Suppressor macrophage (primary cell): ENCODE measurements at places on chromosomes 3 and 15.

DNA sequence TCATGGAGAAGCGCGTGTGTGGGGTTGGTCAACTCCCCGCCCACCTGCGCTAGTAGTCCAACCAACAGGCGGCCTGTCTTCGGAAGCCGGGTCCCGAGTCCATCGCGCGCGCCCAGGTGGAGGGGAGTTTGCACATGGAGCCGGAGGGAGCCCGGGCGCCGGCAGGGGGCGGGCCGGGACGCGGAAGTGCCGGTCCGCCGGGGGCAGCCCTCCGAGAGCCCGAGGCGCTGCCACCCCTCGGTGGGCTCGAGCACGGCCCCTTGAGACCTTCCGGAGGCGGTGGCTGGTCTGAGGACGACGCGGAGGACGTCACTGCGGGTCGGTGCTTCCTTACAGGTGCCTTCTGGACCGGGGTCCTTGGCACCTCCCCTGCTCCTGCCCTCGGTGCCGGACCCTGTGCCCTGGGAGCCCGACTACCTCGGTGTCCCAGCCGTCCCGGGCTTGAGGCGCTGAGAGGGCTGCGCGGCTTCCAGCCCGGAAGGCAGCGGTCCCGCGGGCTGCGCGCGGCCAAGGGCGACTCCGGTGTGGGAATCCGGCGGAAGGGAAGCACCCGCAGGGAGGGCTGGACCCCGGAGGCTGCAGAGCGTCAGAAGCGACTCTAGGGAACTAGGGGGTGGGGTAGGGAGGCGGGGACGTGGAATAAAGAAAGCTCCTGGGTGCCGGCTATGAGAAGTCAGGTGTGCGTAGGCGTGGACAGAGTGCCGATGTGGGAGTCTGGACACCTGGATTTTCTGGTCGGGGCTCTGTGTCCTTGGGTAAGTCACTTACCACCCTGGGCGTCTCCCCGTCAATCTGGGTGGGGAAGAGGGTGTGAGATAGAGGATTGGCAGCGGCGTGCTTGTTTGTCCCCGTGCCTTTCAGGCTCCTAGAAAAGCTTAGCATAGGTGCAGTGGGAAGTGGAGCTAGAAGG, 212.3 kb downstream of the FGF12 start:
- DNase-seq: no peak

- peak; percentile 87 for DNase-seq
These were observed 25.8 kb downstream of the SPSB4 start for GRCh38 chr3:141076797-141077571.

DNA sequence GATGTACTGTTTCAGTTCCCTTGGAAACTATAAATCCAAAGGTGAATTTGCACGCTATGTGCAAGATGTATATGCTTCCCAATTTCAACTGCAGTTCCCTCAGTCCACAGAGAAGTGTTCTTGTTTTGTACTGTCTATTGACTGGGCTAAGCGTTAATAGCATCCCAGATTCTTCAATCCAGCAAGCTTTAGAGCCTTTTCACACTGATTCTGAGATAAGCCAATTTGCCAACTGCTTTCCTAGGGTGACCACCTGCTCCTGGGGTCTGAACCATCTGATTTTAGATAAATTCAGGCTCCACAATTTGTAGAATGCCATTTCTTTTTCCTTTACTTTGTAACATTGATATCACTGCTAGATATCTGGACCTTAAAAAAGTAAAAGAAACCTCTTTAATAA, 340.1 kb downstream of the PTPRG start:
- no peak for DNase-seq

DNA sequence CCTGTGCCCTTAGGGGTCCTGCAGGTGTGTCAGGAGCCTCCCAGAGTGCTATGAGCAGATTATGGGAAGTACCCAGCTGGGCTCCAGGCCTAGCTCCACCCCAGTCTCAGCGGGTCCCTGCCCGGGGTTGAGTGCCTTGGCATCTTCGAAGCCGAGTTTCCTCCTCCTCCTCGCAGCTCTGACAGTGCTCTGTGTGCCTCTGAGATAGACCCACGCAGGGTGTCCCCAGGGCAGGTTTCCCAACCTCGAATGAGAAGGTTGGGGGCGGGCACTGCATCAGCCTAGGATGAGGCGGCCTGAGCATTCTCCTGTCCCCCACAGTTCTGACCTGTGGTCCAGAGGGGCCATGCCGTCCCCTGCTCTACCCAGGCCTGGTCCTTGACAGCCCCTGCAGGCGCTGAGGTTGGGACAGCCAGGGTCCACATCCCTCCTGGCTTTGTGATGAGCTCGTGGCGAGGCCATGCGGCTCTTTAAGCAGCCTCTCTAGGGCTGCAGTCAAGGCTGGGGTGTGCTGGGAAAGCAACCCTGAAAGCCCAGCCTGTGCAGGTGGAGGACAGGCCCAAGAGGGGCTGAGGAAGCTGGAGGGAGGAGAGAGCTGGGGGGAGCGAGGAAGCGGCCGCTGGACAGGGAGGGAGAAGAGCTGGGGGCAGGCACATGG, 20.2 kb upstream of the SKOR1 start:
- no peak for DNase-seq

DNA sequence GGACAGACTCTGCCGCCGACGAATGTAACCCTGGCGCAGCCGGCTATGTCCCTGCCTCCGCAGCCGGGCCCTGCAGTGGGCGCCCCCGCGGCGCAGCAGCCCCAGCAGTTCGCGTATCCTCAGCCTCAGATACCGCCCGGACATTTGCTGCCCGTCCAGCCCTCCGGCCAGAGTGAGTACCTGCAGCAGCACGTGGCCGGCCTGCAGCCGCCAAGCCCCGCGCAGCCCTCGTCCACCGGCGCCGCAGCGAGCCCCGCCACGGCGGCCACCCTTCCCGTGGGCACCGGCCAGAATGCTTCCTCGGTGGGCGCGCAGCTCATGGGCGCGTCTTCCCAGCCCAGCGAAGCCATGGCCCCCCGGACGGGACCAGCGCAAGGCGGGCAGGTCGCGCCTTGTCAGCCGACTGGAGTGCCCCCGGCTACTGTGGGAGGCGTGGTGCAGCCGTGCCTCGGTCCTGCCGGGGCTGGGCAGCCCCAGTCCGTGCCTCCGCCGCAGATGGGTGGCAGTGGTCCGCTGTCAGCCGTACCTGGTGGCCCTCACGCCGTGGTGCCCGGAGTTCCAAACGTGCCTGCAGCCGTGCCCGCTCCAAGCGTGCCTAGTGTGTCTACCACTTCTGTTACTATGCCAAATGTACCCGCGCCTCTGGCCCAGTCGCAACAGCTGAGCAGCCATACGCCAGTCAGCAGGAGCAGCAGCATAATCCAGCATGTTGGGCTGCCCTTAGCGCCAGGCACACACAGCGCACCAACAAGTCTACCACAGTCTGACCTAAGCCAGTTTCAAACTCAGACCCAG, 2.4 kb downstream of the TSC22D2 start:
- DNase-seq: peak; percentile 26

DNA sequence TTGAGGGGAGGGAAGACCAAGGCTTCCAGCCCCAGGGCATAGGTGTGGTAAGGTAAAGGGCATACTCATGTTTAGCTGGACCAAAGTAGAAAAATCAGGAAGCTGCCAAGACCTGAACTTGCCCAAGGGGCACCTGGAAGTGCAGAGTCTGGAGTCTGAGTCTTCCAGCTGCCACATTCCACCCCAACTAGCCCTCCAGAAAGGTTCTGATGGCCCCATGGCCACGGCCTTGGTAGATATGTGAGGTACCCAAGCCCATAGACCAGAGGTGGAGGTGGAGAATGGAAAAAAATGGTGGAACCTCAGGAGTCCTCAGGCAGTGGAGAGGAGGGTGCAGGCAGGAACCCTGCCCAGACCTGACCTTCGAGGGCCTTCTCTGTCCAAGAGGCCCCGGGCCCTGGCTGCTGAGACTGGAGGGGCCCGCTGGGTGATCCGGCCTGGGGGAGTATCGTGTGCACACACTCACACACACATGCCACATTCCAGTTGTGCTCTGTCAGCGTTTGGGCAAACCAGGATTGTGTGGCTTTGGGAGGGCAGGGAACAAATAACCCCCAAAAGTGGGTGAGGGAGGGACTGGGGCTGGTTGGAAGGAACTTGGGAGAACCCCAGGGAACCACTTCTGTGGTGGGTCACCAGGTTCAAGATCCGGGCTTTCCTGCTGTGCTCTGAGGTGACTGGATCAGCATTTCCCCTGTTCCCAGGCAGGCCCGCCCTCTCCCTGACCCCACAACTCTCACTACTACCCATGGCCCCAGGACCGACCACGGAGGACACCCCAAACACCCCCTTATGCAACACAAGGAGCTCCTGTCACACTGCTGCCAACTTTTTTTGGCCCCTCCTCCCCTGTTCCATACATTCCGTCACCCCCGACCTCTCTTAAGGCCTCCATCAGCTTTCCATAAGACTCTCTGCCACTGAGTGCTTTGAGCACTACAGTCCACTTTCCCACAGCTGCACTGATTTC, 11.6 kb downstream of the MYL3 start:
- no peak for DNase-seq

DNA sequence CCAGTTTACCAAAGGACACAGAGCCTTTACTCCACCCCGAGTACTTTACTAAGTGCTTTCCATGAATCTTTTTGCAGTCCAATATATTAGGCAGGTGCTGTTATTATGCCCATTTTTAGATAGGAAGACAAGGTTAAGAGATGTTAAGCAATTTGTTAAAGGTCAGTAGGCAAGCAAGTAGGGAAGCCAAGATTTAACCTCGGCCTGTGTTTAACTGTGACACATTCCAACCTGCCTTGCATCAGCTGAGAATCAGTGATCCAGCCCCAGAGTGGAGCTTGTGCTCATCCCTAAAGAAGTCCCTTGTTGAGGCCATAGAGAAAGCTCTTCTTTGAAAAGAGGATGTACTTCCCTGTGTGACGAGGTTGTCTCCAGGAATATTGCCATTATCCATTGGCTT, 51.3 kb upstream of the C15orf61 start:
- no peak for DNase-seq

- no peak for DNase-seq
These were observed 51.6 kb upstream of the NR2E3 start for GRCh38 chr15:71758711-71759110.

GRCh38 chr3:103968131-103968530, 1398.6 kb upstream of the ALCAM start:
- no peak for DNase-seq

DNA sequence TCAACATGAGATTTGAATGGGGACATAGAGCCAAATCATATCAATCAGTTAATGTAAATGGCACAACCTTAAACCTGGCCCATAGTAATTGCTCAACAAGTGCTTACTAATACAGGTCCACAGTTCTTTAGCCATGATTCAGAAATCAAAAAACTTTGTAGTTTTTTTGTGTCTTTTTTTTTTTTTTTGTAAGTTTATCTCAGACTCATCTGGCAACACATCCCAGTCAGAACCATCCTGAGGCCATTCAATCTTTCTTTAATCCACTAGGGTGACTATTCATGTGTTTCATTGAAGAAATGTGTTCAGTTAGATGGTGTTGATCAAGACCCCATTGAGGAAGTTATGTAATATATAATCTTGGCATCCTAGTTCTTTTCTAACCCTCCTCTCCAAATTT, 65.4 kb downstream of the ABI3BP start:
- DNase-seq: no peak

GRCh38 chr15:67300266-67301025, 45.9 kb downstream of the IQCH start:
- no peak for DNase-seq

DNA sequence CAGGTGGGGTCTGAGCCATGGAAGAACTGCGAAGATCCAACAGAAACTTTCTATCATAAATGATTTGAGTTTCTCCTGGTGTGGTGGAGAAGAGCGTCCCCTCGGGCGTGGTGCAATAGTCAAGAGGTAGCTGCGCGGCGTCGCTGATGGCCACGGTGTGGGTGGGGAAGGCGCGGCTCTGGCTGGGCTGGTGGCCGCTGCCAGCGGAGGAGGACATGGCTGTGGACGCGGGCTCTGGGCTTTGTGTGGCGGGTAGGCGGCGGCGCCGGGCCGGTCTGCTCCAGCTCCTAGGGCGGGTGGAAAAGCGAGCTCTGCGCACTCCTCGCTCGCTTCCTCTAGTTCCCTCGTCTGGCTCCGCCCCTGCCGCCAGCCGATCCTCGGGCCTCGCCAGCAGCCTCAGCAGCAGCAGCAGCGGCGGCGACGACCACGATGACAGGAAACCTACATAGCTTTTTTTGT, 5.9 kb downstream of the STARD9 start:
- DNase-seq: peak; percentile 94
